ENCODE measurements at places on chromosomes 11 and 22.
A peak's percentile ranks its signal among the peaks of the same experiment; 100 is the strongest.

- DNase-seq: peak; percentile 60
These were observed 22.9 kb upstream of the MRPL17 start for GRCh38 chr11:6705905-6706535.

DNA sequence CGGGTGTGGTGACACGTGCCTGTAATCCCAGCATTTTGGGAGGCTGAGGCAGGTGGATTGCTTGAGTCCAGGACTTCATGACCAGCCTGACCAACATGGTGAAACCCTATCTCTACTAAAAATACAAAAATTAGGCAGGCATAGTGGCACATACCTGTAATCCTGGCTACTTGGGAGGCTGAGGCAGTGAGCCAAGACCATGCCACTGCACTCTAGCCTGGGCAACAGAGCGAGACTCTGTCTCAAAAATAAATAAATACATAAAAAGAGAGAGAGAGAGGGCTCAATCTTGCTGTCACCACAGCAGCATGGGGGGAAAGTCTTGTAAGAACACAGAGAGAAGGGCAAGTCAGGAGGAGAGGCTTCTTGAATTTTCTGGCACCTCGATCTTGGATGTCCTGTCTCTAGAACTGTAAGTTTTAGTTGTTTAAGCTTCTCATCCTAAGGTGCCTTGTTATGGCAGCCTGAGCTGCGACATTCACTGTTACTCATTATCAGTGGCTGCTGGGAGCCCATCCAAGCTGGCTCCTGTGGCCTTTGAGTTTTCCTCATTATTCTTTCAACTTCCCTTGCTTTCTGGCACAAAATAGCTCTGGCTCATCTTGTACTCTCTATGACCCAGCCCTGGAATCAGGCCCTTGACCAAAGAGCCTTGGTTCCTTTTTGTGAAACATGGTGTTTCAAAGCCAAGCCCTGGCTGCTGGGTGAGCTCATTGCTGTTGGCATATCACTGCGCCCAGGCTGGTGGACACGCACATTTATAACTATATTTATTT lies 8.0 kb upstream of the PSMC3 start:
- DNase-seq: no peak

- DNase-seq: no peak
These were observed 534.9 kb downstream of the MIAT start for GRCh38 chr22:27192135-27192829.

DNA sequence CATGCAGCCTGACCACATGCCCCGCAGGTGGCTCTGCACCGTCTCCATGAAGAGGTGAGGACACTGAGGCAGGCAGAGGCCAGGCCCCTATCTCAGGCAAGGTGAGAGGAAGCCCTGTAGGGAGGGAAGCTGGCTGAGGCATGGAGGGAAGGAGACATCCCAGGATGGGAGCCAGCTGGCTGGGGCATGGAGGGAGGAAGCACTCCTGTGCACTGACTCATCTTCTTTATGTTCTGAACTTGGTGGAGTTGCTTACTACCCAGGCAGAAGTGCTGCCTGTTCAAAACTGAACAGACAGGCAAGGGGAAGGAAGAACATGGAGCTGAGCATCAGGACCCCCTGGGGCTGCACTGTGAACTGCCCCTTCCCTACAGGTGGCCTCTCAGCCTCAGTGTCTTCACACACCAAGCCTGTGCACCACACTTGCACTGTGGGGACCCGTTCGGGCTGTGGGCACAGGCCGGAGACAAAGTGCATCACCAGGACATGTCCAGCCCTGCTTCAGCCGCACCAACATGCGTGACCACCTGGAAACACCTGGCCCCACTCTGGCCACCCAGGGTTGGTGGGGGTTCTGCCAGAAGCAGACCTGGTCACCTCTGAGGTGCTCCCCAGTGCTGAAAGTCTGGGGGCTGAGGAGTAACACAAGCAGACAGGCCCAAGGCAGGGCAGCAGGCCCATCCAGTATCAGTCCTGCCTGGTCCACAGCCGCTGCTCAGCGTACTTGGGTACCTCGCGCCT lies 55.5 kb downstream of the DGCR2 start:
- no peak for DNase-seq

DNA sequence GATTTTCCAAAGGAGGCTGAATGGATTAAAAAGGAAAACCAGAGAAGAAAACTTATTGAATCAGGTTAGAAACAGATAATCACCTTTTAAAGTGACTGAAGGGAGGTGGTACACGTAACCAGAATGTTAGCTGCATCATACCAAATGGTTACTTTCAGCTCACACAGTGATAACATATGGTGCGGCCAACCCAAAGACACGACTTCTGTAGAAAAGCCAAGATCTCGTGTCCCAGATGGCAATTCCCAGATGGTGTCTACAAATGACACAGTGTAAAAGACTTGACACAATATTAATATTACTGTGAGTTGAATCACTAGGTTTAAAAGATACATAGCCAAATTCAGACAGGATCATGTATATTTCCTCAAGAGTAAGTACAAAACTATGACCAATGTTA lies 5.2 kb downstream of the PPP2R1B start:
- DNase-seq: no peak

- DNase-seq: peak; percentile 72
These were observed 18.9 kb downstream of the LIMK2 start for GRCh38 chr22:31230871-31231621.

- no peak for DNase-seq
These were observed 24.6 kb downstream of the COA4 start for GRCh38 chr11:73852049-73852448.

GRCh38 chr11:43376594-43376993 lies 17.9 kb downstream of the TTC17 start:
- DNase-seq: no peak

DNA sequence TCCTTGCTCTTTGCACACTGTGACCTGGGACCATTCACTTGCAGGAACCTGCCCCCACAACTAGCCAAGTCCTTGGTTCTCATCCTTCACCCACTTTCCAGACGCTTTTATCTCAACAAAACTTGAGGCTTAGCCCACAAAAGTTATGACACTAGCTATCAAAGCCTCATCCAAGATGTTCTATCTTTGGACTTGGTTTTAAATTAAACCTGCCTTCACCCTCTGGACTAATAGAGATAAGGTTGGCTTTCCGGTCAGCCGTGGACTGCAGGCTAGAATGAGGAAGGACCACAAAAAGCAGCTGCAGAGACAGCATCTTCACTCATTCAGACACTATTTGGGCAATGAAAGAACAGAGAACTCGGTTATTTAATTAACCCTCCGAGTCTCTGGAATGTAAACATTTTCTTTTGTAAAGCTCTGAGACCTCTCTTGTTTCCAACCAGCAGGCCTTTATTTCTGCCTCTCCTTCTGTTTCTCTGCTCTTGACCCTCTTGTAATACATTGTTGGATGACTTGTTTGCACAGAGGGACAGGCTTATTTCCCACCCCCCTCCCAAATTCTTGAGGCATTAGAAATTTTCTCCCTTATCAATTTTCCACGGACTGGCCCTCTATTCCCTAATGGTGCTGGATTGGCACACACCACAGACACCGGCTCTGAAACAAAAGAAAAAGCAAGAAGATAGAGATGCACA lies 41.4 kb downstream of the ARL14EP start:
- no peak for DNase-seq

DNA sequence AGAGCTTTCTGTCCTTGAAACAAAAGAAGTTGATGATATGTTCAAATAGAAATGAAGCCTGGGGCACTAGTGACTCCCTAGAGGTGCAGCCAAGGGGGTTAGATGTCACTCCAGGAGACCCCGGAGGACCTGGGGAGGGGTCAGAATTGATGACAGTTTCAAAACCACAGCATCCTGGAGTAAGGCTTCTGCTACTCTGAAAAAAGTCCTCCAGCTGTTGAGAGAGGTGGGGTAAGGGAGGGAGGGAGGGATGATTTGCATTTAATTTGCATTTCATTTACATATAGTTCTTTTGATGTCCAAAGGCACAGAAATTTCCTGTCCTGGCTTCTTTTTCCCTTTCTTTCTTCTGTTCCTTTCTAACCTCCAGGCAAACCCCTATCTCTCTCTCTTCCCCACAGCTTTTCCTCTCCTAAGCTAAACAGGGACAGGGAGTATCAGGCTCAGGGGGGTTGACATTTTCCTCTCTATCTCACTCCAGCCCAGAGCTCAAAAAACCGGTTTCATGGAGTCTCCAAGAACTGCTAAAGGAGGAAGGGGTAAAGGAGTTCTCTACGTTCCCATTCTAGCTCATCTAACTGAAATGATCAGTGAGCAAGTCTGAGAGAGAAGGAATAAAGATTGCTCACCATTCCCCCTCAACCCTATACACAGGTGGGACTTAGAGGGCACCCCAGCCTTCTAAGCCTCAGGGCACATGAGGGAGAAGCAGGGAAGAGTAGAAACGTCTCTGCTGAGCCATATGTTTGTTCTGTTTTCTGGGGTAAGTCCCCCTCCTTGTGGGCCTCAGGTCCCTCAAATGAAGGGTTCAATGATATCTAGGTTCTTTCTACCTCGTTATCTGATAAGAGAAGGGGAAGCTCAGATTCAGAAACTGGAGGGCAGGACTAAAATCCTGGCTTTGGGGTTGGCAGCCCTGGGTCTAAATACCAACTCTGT lies 3.5 kb upstream of the POU2F3 start:
- DNase-seq: no peak

GRCh38 chr11:63022441-63022840 lies 6.8 kb upstream of the SLC22A8 start:
- DNase-seq: no peak

- no peak for DNase-seq
These were observed 21.7 kb downstream of the VWCE start for GRCh38 chr11:61273178-61274078.

DNA sequence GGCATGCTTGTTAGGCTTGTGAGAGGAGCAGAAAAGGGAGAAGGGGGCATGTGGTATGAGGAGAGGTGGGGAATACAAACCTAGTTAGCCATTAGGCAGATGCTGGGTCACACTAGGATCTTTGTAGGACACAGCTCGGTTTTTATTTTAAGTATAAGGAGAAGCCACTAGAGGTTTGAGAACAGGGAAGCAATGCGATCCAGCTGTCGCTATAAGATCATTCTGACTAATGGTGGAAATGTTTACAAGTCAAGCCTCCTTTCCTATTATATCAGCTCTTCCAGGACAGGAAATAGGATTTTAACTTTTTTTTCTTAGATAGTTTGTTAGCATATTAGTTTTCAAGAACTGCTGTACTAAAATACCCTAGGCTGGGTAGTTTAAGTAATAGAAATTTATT lies 609.9 kb downstream of the INSC start:
- DNase-seq: no peak

DNA sequence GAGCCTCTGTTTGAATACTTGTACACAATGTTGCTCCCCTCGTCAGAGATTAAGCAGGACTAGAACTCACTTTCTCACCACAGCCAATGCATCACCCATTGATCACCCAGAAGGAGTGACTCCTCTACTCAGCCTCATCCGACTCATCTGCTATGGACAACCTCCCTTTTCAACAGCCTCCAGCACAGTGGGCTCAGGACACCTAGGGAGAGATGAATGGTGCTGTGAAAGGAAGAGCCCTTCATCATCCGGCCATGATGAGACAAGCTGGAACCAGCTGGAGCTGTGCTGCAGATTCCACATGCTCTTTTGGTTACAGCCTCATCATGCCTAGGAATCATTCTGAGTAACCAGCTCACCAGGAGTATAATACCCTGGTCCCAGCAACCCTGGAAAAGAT lies 15.5 kb downstream of the C11orf91 start:
- no peak for DNase-seq

GRCh38 chr11:13031349-13031748 lies 22.2 kb downstream of the RASSF10 start:
- no peak for DNase-seq

DNA sequence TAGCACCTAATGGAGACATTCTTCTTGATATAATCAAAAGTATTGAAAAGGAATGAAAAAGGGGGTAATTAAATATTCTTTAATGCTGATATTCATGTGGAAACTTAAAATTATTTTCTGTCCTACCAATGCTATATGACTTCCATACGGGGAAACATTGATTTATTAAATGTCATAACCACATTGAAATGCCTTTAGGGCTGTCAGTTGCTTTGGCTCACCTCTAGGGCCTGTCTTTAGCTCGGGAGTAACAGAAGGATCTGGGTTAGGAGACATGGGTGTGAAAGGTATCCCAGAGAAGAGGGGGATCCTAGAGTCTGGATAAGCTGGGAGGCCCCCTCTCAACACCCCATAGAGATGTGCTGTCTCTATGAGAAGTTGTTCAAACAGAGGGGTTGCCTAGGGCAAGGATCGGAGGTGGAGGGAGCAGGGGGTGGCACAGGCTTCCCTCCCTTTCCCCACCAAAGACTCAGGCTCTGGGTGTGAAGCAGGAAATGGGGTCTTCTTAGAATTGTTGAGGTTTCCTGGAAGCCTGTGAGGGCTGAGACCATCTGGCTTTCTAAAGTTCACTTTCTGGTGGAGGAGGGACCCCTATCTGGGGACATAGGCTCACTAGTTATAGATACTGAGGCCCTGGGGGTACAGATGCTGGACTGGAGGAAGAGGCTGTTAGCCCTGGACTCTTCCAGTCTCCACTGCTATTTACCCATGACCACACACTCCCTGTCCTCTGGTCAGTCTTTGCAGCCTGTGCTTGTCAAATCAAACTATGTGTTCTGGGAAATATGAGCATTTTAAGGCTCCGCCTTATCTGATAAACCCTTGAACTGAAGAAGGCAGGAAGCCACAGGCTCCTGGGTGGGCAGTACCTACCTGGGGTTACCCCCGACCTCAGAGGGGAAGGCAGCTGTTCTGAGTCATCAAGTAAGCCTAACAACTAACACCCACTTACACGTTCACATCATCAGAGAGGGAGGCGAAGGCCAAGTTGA lies 55.8 kb upstream of the RRAS2 start:
- DNase-seq: peak; percentile 81

- no peak for DNase-seq
These were observed 27.1 kb downstream of the SYT13 start for GRCh38 chr11:45258982-45259530.

GRCh38 chr22:45891471-45891995 lies 85.4 kb downstream of the WNT7B start:
- no peak for DNase-seq

DNA sequence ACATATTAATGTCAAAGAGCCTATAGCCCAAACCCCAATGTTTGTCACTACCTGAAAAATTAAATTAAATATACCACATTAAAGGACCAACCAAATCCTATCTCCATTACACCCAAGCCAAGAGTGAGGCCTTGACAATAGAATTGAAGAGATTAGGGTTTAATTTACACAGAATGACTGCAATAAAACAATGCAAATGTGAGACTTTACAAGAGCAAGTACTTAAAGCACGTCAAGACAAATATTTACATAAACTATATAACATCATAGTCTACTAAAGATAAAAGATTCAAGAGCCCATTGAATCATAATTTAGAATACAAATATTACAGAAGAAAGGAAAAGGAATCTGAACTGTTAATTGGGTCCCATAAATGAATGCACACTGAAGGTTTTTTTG lies 85.6 kb downstream of the CADM1 start:
- no peak for DNase-seq

DNA sequence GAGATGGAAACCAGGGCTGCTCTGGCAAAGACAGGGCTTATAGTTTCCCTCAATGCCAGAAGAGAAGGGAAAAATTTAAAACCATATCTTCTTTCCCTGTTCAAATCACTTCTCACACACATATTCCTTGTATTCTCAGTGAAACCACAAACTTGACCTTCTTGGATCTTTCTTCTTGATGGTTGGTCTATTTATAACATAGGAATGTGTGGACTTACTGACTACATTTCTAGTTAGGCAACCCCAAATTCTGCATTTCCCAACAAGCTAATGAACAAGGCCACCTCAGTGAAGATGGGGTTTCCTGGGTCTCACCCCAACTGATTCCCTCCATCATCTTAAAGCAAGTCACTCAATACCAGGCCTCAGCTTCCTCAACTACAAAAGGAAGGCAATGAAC lies 3.8 kb upstream of the QSER1 start:
- DNase-seq: no peak

Data from CD4-positive, alpha-beta T cell treated with Interleukin-10 for 1 hour (primary cell).